Neuronal stem cell (in vitro differentiated cells): ENCODE measurements at places on chromosomes 7 and 10.
A peak's percentile ranks its signal among the peaks of the same experiment; 100 is the strongest.

GRCh38 chr7:155722118-155722517 is 77.7 kb downstream of the RBM33 start:
- no peak for DNase-seq
- H3K4me1 ChIP-seq: no peaks in the 10 kb centered on the region
- peaks cover 5% of the 10 kb centered on the region for H3K36me3 ChIP-seq
- H3K27ac ChIP-seq: no peak overlapping the region

GRCh38 chr10:12165999-12166775 is 29.5 kb downstream of the NUDT5 start:
- H3K4me3 ChIP-seq: no peak overlapping the region
- no peak overlapping the region for H3K27ac ChIP-seq
- no peaks in the 10 kb centered on the region for H3K4me1 ChIP-seq
- peaks cover 96% of the 10 kb centered on the region for H3K36me3 ChIP-seq

DNA sequence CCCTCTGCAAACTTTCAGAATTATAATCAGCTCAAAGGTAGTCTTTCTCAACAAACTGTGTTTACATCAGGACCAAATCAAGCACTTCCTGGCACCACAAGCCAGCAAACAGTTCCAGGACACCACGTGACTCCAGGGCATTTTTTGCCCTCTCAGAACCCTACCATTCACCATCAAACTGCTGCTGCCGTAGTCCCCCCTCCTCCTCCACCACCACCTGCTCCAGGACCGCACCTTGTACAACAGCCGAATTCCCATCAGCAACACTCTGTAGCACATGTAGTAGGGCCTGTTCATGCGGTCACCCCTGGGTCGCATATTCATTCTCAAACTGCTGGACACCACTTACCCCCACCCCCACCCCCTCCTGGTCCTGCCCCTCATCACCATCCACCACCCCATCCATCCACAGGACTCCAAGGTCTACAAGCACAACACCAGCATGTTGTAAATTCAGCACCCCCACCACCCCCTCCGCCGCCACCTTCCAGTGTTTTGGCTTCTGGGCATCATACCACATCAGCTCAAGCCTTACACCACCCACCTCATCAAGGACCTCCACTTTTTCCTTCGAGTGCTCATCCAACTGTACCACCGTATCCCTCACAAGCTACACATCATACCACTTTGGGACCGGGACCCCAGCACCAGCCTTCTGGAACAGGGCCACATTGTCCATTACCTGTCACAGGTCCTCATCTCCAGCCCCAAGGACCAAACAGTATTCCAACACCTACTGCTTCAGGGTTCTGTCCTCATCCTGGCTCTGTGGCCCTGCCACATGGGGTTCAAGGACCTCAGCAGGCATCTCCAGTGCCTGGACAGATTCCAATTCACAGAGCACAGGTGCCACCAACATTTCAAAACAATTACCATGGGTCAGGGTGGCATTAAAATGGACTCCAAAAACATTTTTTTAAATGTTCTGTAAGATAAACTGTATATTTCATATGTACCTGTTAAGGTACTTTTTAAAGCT is 98.7 kb downstream of the KMT2E start:
- DNase-seq: no peak
- no peak overlapping the region for H3K27ac ChIP-seq
- H3K36me3 ChIP-seq: peaks cover 100% of the 10 kb centered on the region
- peak overlapping the region; percentile 43 for H3K4me3 ChIP-seq

DNA sequence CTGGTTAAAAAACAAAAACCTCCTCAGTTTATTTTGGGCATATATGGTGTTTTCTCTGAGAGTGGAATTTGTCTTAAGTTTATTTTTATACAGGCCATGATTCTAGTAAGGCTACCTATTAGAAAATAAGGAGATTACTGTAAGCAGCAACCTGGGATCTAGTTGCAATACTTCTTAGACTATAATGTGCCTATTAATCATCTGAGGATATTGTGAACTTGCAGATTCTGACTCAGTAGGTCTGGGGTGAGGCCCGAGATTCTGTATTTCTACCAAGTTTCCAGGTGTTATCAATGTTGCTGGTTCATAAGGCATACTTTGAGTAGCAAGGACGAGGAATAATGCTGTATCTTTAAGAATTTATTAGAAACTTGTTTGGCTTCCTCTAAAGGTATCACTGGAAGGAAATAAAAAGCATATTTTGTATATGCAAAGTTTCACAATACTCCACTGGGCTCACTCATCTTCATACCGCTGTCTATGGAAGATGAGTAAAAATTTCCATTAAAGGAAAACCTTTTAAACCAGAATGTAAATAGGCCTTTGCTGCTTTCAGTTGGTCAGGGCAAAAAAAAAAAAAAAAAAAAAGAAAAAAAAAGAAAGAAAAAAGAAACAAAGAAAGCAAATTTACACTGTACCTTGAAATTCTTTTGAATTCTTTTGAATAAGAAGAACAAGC is 105.8 kb downstream of the BMPER start:
- H3K36me3 ChIP-seq: no peaks in the 10 kb centered on the region
- H3K27me3 ChIP-seq: no peaks in the 10 kb centered on the region
- H3K4me1 ChIP-seq: no peaks in the 10 kb centered on the region
- DNase-seq: no peak
- no peak overlapping the region for H3K4me3 ChIP-seq

GRCh38 chr7:139231513-139232376 is 708 bp downstream of the UBN2 start:
- peak overlapping the region; percentile 99 for H3K4me3 ChIP-seq
- peak overlapping the region; percentile 64 for H3K27ac ChIP-seq
- DNase-seq: peak; percentile 9
- no peaks in the 10 kb centered on the region for H3K4me1 ChIP-seq
- H3K27me3 ChIP-seq: no peaks in the 10 kb centered on the region

- no peaks in the 10 kb centered on the region for H3K4me1 ChIP-seq
- no peaks in the 10 kb centered on the region for H3K36me3 ChIP-seq
- no peak overlapping the region for H3K27ac ChIP-seq
- H3K4me3 ChIP-seq: peak overlapping the region; percentile 7
- peaks cover 6% of the 10 kb centered on the region for H3K27me3 ChIP-seq
Observed at GRCh38 chr10:70634011-70634410, 31.5 kb upstream of the PRF1 start.

GRCh38 chr10:94293354-94293753 is 69.4 kb downstream of the NOC3L start:
- no peak overlapping the region for H3K27ac ChIP-seq
- no peaks in the 10 kb centered on the region for H3K27me3 ChIP-seq
- no peaks in the 10 kb centered on the region for H3K36me3 ChIP-seq
- no peak for DNase-seq
- peaks cover 6% of the 10 kb centered on the region for H3K4me1 ChIP-seq

DNA sequence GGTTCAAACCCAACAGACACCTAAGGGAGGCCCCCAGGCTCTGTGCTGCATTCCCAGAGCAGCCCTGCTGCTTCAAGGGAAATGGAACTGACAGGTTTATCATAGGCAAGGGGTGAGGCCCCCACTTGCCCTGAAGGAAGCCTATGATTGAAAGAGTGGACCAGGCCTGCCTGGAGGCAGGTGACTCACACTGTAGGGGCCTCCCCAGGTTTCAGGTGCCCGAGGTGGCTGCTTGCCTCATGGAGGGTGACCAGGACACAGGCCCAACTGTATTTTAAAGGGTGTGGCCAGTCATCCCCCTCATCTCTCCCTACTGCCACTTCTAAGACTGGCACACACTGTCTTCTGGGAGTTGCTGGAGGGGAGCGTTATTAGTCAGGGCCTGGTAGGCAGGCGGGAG is 85.4 kb downstream of the ATXN7L1 start:
- no peaks in the 10 kb centered on the region for H3K27me3 ChIP-seq
- no peaks in the 10 kb centered on the region for H3K36me3 ChIP-seq
- peaks cover 5% of the 10 kb centered on the region for H3K4me1 ChIP-seq
- DNase-seq: no peak

DNA sequence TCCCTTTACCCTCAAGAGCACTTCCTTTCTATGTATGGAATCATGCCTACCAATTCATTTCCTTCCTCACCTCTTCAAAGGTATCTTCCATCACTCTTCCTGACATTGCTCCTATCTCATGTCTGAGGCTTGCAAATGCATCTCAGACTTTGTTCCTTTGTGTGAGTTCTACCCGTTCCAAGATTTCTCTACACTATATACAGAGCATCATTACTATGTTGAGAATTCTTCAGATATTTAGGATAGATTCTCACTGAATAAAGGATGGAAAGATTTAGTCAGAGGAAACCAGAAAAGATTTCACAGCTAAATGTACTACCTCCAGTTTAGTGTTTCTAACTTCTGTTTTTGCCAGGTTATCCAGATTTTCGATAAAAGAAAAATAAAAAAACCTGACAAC is 462.7 kb downstream of the PHTF2 start:
- peaks cover under 1% of the 10 kb centered on the region for H3K36me3 ChIP-seq
- H3K27me3 ChIP-seq: no peaks in the 10 kb centered on the region
- H3K4me1 ChIP-seq: peaks cover 3% of the 10 kb centered on the region
- no peak for DNase-seq

DNA sequence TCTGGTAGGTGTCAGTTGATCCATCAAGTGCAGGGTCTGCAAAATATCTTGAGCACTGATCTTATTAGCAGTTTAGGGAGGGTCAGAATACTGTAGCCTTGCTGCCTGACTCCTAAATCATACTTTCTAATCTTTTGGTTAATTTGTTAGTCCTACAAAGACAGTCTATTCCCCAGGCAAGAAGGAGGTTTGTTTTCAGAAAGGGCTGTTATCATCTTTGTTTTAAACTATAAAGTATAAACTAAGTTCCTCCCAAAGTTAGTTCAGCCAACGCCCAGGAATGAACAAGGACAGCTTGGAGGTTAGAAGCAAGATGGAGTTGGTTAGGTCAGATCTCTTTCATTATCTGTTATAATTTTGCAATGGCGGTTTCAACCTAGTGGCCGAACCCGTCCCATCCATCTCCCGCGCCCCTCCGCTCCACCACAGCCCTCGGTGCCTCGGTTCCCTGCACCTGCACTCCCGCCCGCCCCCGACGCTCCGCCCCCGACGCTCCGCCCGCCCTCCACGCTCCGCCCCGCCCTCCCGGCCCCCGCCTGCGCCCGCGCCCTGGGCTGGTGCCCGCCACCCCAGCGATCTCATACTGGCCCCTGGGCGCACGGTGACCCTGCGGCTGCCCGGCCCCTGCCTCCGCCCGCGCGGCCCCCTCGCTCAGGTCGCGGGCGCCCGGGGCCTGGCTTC is at the start of gene ADCK2:
Gene ADCK2, plus strand, starts transcription at position 564 of the 681 bp plus-strand sequence. CDS start 386 bp downstream, outside the sequence.
- H3K27me3 ChIP-seq: peaks cover 12% of the 10 kb centered on the region
- H3K4me3 ChIP-seq: peak within 1 kb of the TSS; percentile 84
- H3K27ac ChIP-seq: no peak within 1 kb of the TSS
- DNase-seq: no peak
- H3K4me1 ChIP-seq: peaks cover 10% of the 10 kb centered on the region
- H3K36me3 ChIP-seq: peaks cover 2% of the 10 kb centered on the region

GRCh38 chr10:84542522-84543490 is 214.4 kb downstream of the CCSER2 start:
- H3K27ac ChIP-seq: no peak overlapping the region
- H3K4me1 ChIP-seq: peaks cover 7% of the 10 kb centered on the region
- DNase-seq: no peak

GRCh38 chr10:63384001-63384400 is 81.8 kb downstream of the JMJD1C start:
- no peak for DNase-seq
- peaks cover 18% of the 10 kb centered on the region for H3K36me3 ChIP-seq
- H3K27me3 ChIP-seq: no peaks in the 10 kb centered on the region

DNA sequence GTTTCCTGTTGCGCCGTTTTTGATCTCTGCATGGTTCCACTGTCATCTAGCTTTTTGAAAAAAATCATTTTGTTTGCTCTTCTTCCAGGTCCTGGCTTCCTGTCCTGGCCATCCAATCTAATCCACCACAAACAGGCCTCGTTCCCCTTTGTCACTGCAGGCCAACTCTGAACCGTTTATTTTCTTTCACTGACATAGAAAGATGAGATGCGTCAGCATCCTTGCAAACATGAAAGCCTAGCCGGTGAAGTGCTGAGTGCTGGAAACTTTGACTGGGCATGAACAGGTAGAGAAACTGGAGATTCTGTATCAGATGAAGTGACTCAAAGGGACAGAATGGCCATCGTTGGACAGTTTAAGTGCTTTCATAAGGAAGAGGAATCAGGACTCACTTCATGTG is 1247.8 kb downstream of the TYW1 start:
- H3K27ac ChIP-seq: no peak overlapping the region
- no peaks in the 10 kb centered on the region for H3K36me3 ChIP-seq
- no peak for DNase-seq
- no peaks in the 10 kb centered on the region for H3K27me3 ChIP-seq

DNA sequence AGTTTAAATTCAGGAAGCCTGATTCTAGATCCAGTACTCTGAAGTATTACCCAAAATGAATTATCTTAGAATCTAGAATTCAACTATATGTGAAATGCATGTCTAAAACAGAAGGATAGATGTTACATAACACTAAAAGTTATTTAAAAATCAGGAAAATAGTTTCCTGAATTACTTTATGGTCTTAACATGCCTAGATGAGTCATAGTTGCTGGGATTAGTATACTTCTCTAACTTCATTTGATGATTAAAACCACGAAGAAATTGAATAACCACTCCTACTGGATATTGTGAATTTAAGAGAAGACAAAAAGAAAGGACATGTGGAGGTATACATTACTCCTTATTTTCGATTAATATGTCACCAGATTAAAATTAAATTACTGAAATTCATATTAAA is 65.5 kb downstream of the ATAD1 start:
- peaks cover 2% of the 10 kb centered on the region for H3K4me1 ChIP-seq
- H3K4me3 ChIP-seq: no peak overlapping the region
- DNase-seq: no peak
- no peaks in the 10 kb centered on the region for H3K27me3 ChIP-seq
- peaks cover 1% of the 10 kb centered on the region for H3K36me3 ChIP-seq
